Uterus (tissue), 4 donors: ENCODE measurements at places on chromosomes 4 and X. TPM values are rescaled to one million over a fixed set of nuclear protein-coding genes. Genes with fewer than 3 reads are reported as not detected.

DNA sequence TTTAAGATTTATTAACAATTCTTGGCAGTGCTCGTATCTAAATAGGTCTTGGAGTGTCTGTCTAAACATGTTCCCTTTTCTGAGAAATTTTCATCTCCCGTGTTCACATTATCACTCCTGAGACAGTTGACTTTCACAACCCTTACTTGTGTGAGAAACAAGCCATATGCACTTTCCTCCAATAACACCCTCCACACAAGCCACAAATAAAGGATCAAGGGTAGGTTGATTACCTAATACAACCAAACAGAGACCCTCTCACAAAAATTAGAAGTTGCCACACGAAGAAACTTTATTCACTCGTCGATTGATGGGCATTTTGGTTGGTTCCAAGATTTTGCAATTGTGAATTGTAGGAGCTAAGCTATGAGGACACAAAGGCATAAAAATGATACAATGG is 763.9 kb downstream of the TRAM1L1 start:
- no peaks in the 10 kb centered on the region for H3K36me3 ChIP-seq
- H3K4me1 ChIP-seq, result no peaks in the 10 kb centered on the region
- no peak overlapping the region for H3K27ac ChIP-seq

GRCh38 chrX:39603230-39603629 is 494.5 kb downstream of the BCOR start:
- H3K27ac ChIP-seq, result no peak overlapping the region
- no peaks in the 10 kb centered on the region for H3K36me3 ChIP-seq
- H3K27me3 ChIP-seq, result no peaks in the 10 kb centered on the region
- H3K4me1 ChIP-seq, result no peaks in the 10 kb centered on the region

DNA sequence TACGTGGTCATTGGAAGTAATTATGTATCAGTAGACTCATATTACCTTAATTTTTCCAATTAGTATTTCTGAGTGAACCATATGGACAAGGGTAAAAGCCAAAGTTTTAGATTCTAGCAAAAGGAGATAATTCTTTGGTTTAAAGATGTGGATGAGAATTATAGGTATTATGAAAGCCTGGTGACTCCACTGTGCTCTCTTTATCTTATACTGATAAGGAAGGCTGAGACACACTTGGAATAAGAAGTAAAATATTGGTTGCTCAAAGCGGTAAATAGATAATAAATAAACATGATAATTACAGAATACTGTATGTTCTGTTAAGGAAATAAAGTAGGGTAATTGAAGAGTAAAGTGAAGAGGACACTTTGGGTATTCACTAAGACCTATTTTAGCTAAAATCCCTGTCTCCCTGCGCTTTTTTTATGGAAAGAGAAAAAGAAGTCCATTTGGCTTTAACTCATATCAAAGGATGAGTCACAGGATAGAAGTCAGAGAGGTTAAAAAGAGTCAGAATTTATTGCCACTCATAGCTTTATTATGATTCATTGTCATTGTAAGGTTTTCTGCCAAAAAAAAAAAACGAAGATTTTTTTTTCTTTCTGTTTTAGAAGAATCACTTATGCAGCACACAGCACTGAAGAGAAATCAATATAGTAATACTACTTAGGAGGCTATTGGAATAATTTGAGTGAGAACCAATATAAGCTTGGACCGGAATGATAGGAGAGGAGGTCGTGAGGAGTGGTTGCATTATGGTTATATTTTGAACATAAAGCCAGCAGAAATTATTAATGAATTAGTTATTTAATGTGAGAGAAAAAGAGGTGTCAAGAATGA is 2463.1 kb downstream of the ARAP2 start:
- no peak overlapping the region for H3K4me3 ChIP-seq
- no peaks in the 10 kb centered on the region for H3K27me3 ChIP-seq
- no peaks in the 10 kb centered on the region for H3K36me3 ChIP-seq
- DNase-seq, result no peak
- no peaks in the 10 kb centered on the region for H3K4me1 ChIP-seq
- no peak overlapping the region for H3K27ac ChIP-seq

DNA sequence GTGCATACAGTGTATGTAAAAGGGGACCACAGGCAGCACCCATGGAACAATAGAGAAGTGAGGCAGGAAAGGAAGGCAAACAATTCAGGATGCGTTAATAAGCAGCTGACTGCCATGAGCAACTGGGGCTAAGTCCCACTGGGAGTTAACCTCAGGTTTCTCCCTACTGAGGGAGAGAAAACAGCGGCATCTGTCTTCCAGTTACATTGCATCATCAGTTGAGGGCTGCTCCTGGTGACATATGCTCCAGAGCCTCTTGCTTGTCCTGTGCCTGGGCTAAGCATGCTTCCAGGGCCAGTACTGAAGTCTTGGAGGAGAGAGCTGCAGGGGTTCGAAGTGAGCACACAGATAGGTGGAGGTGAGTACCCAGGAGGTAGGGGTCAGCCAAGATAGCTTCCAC is 24.3 kb downstream of the RAI2 start:
- H3K27me3 ChIP-seq, result no peaks in the 10 kb centered on the region
- DNase-seq, result no peak
- no peaks in the 10 kb centered on the region for H3K4me1 ChIP-seq

DNA sequence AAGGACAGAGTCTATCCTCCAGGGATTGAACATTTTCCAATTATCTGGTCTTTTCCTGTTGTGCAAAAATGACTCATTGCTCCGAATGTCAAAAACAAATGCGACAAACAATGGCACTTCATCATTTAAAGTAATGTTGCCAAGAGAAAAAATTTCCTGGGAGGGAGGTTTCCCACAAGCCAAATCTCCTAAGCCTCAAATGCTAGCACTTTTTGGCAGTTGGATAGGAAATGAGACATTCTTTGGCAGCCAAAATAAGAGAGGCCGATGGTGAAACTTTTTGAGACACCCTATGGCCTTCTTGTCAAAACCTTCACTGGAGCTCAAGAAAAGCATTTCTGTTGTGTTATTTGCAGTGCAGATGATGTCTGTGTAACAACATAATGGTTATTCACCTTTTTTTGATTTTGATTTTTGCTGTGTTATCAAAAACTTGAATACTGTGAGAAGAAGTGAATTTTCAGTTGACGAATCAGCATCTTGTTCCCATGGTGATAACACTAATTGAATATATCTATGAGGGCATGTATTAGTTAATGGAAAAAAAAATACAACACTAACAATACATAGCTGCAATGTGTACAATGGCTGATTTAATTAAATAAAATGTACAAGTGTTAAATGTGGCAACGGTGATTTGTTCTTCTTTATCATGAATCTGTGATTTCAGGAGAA is 333.8 kb downstream of the ANK2 start:
- H3K4me1 ChIP-seq, result no peaks in the 10 kb centered on the region
- DNase-seq, result no peak
- H3K36me3 ChIP-seq, result no peaks in the 10 kb centered on the region
- no peak overlapping the region for H3K4me3 ChIP-seq
- peak overlapping the region; percentile 5 for H3K27ac ChIP-seq

The GIMD1 gene
- total RNA-seq, result not detected

- H3K4me1 ChIP-seq, result no peaks in the 10 kb centered on the region
- H3K27ac ChIP-seq, result no peak overlapping the region
- no peak for DNase-seq
- H3K36me3 ChIP-seq, result no peaks in the 10 kb centered on the region
- no peak overlapping the region for H3K4me3 ChIP-seq
These were observed 91.6 kb downstream of the AREG start for GRCh38 chr4:74536557-74536956.

The PAGE1 gene
- not detected for total RNA-seq

- H3K27me3 ChIP-seq, result no peaks in the 10 kb centered on the region
- H3K4me3 ChIP-seq, result no peak overlapping the region
- no peak overlapping the region for H3K27ac ChIP-seq
- no peaks in the 10 kb centered on the region for H3K4me1 ChIP-seq
These were observed 100.1 kb downstream of the CRLF2 start for GRCh38 chrX:1112321-1112720.

- H3K4me3 ChIP-seq, result no peak overlapping the region
- DNase-seq, result no peak
- no peaks in the 10 kb centered on the region for H3K36me3 ChIP-seq
- H3K4me1 ChIP-seq, result no peaks in the 10 kb centered on the region
- no peaks in the 10 kb centered on the region for H3K27me3 ChIP-seq
These were observed 59.3 kb upstream of the PPP1R2C start for GRCh38 chrX:42837101-42837726.

DNA sequence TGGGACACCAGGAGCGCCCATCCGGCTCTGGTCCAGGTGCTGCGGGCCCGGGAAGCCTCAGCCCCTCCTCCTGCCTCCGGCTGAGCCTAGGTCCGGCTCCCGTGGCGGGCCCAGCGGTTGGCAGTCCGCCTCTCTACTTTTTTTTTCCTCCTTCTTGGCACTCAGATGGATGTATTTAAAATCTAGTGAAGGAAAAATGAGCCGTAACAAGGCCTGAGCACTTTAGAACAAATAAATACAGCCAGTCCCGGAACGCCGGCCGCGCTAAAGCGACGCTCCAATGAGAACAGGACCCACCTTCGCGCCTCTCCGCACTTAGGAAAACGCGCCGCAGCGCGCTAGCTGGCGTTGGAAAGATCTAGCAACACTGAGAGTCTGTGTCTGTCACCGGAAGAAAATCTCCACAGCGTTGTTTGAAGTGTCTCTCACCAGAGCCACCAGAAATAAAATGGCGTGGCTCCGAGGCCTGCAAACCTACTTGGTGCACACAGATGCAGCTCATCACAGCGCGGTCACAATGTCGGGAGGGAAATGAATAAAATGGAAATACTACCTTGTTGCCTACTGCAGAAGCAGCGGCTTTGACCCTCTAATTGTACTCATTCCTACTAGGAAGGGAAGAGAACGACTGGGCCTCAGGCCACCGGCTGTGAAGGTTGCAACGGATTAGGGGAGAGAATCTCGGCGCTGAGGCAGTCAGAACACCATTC is 4.7 kb downstream of the NEUROG2 start:
- DNase-seq, result no peak
- peaks cover 4% of the 10 kb centered on the region for H3K27me3 ChIP-seq
- no peak overlapping the region for H3K4me3 ChIP-seq
- no peak overlapping the region for H3K27ac ChIP-seq

The CXorf65 gene
- 1.1 TPM for total RNA-seq

GRCh38 chrX:45186643-45187026 is 14.0 kb downstream of the DIPK2B start:
- H3K4me1 ChIP-seq, result no peaks in the 10 kb centered on the region
- H3K36me3 ChIP-seq, result no peaks in the 10 kb centered on the region
- no peak for DNase-seq

DNA sequence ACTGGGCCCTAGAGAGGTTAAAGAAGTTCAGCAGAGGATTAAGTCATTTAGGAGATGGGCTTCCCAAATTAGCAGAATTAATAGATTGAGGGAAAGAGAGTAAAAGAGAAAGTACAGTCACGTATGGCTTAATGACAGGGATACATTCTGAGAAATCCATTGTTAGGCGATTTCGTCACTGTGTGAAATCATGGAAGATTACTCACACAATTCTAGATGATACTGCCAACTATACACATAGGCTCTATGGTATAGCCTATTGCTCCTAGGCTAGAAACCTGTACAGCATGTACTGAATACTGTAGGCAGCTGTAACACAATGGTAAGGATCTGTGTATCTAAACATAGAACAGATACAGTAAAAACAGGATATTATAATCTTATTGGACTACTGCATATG is 180.6 kb downstream of the RNF150 start:
- H3K4me3 ChIP-seq, result no peak overlapping the region
- H3K27ac ChIP-seq, result no peak overlapping the region
- no peaks in the 10 kb centered on the region for H3K4me1 ChIP-seq
- no peaks in the 10 kb centered on the region for H3K27me3 ChIP-seq

DNA sequence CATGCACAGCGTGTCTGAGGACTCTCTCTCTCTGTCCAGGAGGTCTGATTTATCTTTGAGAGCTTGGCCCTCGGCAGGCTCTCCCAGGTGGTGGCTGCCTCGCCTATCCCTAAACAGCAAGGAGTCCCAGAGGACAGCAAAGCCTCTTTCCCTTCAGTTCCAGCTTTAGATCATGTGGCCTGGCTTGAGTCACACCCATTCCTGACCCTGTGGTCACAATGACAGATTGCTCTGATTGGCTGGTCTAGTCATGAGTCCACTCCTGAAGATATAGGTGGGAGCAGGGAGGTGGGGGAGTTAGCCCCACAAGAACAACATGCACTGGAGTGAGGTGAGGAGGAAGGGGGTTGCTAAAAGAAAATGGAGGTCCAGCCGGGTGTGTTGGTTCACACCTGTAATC is 12.1 kb upstream of the PORCN start:
- no peak overlapping the region for H3K4me3 ChIP-seq
- H3K27ac ChIP-seq, result no peak overlapping the region
- no peaks in the 10 kb centered on the region for H3K27me3 ChIP-seq
- H3K36me3 ChIP-seq, result no peaks in the 10 kb centered on the region
- no peak for DNase-seq

DNA sequence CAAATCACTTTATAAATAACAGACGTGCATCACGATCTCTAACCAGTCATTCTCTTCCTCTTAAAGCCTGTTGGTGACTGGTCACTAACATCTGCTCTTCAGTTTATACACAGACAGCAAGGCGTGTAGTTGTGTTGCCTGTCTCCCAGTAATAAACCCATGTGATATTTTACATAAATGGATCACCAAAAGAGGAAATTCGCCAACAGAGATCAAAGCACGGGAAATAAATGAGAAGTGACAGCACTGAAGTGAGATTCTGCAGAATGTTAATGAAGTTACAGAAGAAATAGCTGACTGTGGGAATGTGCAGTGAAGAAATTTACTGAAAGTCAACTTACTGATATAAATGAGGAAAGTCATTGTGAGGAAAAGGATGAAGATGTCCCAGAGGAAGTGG is 47.0 kb downstream of the AFF1 start:
- no peak for DNase-seq
- no peaks in the 10 kb centered on the region for H3K27me3 ChIP-seq
- no peak overlapping the region for H3K27ac ChIP-seq
- no peaks in the 10 kb centered on the region for H3K4me1 ChIP-seq

DNA sequence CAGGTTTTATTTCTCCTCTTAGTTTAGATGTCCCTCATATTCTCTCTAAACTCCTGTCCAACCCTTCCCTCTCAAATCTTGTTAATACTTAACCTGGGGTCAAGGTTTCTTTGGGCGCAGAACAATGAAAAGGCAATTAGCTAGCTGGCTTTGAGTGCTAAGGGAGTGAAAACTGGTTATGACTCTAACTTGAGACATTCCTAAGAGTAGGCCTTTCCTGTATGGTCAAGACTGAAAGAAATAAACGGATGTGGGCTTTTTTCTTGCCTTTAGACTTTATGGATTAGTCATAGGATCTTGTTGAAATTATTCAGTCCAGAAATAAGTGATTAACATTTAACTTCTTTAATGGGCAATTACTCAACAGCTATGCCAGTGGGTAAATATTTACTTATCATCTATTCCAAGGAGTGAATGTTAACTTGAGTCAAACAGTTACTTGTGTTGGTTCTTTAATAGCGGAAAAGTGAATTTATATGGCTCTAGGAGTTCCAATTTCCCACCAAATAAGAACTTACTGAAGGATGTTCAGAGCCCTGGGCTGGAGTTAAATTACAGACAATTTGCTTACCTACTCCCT is 141.7 kb upstream of the SCML1 start:
- no peak for DNase-seq
- H3K4me1 ChIP-seq, result no peaks in the 10 kb centered on the region
- no peak overlapping the region for H3K27ac ChIP-seq
- no peak overlapping the region for H3K4me3 ChIP-seq
